G401 (cell line): ENCODE measurements at places on chromosomes 7 and 10. TPM values are rescaled to one million over a fixed set of nuclear protein-coding genes. Genes with fewer than 3 reads are reported as not detected.
A peak's percentile ranks its signal among the peaks of the same experiment; 100 is the strongest.

The RET gene
- total RNA-seq = 0.03 TPM in 1 of 2 replicates, not detected in the other

The SUN3 gene
- total RNA-seq = 0.54 TPM in 1 of 2 replicates, not detected in the other

The UBN2 gene
- total RNA-seq = 2.6 and 4.1 TPM in 2 replicates

The GHRHR gene
- total RNA-seq = not detected in 2 replicates

The PTF1A gene
- not detected in 2 replicates for total RNA-seq

The KIAA1549 gene
- 0.86 and 1.3 TPM in 2 replicates for total RNA-seq

The EFCAB10 gene
- not detected in 2 replicates for total RNA-seq

The MACROH2A2 gene
- total RNA-seq = 83.1 and 100 TPM in 2 replicates

The CTAGE4 gene
- total RNA-seq = not detected in 2 replicates

The NEURL1 gene
- total RNA-seq = 0.68 and 0.95 TPM in 2 replicates

GRCh38 chr10:118209215-118209614, 132.9 kb downstream of the FAM204A start:
- no peak for DNase-seq

DNA sequence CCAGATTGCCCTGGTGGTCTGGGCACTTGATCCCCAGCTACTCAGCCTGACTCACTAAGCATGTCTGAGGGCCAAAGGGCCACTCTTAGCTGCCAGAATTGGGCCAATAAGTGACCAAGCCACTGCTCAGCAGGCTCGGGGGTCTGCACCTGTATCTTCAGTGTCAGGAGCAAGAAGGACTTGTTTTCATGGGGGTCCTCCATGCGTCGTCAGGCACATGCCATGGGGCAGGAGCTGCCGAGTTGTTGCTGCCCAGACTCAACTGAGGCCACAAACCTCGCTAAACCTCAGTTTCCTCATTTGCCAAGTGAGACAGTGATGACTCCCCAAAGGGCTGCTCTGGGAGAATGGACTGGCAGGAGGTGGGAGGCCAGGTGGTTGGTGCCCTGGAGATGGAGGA, 158.6 kb upstream of the GDF10 start:
- no peak for DNase-seq

GRCh38 chr7:48933549-48934085, 9.3 kb downstream of the CDC14C start:
- DNase-seq = peak; percentile 8

DNA sequence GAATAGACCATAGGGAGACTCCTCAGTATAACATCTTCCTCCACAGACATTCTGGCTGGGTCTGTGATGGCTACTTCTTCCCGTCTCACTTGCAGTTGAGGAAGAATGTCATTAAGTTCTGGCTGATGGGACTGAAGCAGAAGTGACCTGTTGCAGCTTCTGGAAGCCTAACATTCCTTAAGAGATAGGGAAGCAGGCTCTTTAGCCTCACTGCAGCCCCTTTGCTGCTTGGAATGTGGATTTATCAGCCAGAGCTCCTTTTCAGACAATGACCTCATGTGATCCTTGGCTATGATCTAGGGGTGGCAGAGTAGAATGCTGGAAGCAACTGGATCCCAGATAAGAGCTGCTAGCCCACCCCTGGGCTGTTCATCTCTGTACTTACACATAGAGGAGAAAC, 142.5 kb downstream of the RNF216 start:
- DNase-seq = no peak

- peak; percentile 19 for DNase-seq
Observed at GRCh38 chr10:50421026-50421719, 169.9 kb upstream of the ASAH2 start.

DNA sequence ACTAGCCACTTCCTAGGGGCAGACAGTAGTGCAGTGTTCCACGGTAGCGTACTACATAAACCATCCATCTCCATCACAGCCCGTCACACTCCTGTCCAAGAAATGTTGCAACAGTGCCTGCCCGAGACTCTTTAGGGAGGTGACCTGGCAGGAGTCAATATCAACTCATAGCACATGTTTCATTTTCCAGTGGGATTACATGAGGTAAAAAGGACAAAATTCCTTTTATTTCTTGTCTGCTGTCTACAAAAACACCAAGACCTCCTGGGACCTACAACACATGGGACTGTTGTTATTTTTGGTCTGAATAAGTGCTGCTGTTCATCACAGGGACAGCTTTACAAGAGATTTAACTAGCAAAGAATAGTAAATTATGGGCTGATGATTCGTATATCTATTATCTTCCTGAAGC, 99.9 kb downstream of the MPP7 start:
- DNase-seq = no peak

GRCh38 chr7:24472093-24472492, 101.2 kb upstream of the PALS2 start:
- no peak for DNase-seq

DNA sequence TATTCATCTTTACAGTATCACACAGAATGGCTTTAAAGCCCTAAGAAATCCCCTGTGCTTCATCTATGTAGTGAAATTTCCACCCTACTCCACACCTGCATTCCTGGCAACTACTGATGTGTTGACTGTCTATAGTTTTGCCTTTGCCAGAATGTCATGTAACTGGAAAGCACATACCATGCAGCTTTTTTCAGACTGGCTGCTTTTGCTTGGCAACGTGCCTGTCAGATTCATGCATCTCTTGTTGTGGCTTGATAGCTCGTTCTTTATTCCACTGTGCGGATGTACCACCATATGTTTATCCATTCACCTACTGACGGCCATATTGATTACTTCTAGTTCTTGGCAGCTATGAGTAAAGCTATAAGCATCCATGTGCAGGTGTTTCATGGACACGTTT, 30.6 kb downstream of the RBM17 start:
- DNase-seq = no peak

DNA sequence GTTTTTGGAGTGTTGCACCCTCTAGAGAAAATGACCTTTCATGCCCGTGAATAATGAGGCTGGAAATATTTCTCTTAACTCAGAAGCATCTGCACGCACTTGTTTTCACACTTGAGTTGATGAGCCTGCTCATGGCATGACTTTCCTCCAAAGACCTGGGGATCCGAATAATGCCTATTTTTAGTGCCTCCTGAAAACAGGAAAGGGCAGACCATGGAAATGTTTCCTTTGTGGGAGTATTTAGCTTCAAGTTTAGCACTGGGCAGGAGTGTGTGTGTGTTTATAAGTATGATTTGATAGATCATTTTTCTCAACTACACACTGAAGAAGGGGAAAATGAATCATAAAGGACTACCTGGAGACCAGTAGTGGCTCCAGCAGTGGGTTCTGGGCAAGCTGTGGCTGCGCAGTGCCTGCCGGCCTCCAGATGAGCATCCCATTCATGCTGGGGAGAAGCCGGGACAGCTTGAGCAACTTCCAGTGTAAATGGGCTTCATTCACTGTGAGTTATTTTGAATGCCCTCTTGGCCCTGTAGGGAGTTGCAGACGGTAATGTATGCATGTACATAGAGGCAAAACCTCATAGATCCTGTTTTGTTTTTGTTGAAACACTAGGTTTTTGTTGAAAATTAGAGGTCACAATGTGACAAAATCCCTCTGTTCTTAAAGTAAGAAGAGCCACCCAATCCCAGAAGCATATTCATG, 117.8 kb upstream of the INSYN2A start:
- no peak for DNase-seq

DNA sequence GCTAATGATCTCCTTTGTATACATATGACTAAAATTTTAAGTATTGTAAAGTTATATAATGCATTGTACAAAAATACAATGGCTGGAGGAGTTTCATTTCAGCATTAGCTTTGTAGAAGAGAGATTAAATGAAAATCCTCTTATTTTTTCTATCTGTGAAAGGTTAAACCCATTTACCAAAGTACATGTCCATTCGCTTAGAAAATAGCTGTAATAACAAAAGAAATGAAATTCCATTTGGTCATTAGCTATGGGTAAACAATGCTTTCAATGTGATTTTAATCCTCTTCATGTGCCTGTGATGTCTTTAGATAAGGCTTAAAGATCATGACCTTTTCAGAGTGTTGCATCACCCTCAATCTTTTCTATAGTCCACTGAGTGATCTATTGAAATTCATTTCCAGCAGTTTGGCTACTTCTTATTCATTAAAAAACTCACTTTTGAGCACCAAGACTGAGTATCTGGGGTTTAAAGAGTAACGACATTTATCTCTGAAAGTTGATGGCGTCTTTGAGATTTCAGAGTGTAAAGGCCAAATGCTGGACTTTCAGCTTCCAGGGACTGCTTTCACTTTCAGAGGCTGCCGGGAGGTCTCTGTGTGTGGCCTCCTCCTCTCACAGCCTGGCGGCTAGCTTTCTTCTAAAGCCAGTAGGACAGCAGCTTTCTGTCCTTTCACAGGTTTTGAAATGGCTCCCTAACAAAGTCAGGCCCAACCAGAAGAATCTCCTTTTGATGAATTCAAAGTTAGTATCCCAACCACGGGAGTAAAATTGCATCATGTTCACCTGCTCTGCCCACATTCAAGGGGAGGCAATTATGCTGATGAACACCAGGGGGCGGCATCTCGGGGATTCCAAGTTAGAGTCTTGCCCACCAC, 701.4 kb upstream of the COBL start:
- DNase-seq = no peak

GRCh38 chr7:1531263-1531978, 919 bp downstream of the MAFK start:
- DNase-seq = peak; percentile 33

GRCh38 chr10:117549100-117549585, 6.6 kb downstream of the EMX2 start:
- no peak for DNase-seq

DNA sequence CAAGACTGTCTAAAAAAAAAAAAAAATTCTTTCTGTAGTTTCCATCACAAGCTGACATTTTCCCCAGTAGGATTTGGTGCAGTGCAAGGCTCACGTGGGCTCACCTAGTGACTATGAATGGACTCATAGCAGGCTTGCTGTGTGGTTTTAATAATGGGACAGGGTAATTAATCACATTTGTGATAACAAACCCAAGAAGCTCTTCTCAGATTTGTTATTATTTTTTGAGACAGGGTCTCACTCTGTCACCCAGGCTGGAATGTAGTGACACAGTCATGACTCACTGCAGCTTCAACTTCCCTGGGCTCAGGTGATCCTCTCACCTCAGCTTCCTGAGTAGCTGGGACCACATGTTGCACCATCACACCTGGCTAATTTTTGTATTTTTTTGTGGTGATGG, 40.0 kb downstream of the NACAD start:
- no peak for DNase-seq

DNA sequence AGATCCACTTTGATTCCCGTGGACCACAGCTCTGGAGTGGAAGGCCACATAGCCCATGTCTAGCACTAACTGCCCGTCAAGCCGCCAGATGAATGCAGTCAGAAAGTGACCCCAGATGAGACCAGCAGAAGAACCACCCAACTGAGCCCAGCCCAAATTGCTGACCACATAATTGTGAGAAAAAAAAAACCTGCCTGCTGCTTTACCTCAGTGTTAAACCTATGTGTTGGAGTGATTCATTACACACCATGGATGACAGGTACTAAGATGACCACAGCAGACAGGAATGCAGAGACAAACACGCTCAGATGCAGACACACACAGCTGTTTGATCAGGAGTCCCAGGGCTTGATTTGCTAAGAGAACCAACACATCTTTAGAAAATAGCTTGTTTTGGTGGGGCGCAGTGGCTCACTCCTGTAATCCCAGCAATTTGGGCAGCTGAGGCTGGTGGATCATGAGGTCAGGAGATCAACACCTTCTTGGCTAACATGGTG, 168.1 kb upstream of the PPP2R2D start:
- no peak for DNase-seq

DNA sequence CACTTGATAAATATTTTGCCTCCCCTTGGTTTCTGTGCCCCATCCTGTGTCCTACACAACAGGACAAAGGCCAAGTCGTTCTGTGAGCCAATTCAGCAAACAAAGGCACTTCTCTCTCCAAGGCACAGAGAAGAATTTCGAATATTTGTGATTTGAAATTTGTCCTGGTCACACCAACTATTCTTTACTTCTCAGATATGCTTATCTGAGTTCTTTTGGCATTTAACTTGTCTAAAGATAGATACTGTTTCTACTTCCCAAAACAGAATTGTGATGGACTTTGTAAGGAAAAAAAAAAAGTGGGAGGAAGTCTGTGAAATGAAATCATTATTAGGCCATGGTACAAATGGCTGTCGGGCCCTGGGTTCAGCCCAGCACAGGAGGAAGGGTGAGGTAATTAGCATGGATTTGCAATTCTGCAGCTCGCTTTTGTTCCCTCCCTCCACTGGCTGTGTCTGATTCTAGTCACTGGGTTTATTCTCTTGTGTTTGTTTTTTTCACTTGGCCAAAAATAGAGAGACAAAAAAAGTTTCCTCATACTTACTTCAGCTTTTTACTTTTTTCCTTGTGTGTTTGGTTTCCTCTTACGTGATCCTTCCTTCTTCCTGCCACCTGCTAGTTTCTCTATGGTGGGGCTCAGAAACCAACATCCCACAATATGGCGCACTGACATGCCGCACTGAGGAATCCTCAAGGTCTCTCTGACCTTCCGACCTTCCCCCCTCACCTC, 108.2 kb upstream of the MKLN1 start:
- peak; percentile 52 for DNase-seq

- DNase-seq = peak; percentile 89
Observed at GRCh38 chr10:114507449-114507848, 103.1 kb upstream of the AFAP1L2 start.

DNA sequence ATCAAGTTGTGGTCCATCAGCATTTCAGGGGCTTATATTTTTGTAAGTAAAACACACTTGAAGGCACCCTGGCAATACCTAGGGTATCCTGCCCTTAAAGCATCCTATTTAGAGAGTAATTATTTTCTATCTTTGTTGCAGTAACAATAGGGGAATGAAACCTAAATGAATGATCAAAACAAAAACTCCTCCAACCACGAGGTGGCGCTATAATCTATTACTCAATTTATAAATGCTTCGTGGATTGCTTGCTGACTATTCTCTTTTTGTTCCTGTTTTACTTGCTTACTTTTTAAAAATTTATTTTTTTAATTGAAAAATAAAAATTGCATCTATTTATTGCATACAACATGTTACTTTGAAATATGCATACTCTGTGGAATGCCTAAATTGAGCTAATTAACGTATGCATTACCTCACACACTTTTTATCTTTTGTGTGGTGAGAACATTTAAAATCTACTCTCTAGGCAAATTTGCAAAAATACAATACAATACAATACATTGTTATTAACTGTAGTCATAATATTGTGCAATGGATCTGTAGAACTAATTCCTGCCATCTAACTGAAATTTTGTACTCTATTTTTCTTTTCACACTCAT, 147.7 kb upstream of the BMPER start:
- DNase-seq = peak; percentile 66

GRCh38 chr7:54788664-54789063, 29.7 kb upstream of the SEC61G start:
- peak; percentile 25 for DNase-seq

GRCh38 chr10:133158437-133158755, 1.6 kb upstream of the KNDC1 start:
- DNase-seq = no peak

- DNase-seq = no peak
Observed at GRCh38 chr10:79402951-79403350, 42.5 kb downstream of the ZCCHC24 start.

GRCh38 chr10:32132357-32132946, 76.2 kb upstream of the KIF5B start:
- no peak for DNase-seq

GRCh38 chr7:127107601-127108007, 145.1 kb downstream of the GRM8 start:
- peak; percentile 14 for DNase-seq
